Fibroblast of villous mesenchyme (primary cell): ENCODE measurements at places on chromosomes 4 and X.

GRCh38 chrX:70476934-70477733 lies 32.5 kb downstream of the DLG3 start:
- DNase-seq, result peak; percentile 83

- DNase-seq, result no peak
Measured at GRCh38 chrX:139844884-139845283, 88.0 kb downstream of the ATP11C start.

DNA sequence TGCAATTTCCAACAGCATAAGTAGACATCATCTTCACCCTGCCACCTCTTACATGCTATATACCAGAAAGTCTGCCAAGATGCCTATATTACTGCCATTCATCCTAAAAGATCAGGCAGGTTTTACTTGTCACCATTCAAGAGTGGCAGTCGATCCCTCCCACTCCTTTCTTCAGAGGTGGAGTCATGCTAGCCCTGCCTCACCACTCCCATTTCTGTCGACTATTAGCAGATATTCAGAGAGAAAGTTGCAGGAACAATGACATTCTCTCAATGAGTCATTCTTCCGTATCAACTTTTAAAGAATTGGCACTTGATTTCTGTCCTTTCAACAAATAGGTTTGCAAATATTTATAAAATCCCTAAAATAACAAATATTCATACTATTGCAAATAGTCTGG lies 1060.1 kb downstream of the ADGRL3 start:
- no peak for DNase-seq

- DNase-seq, result no peak
Measured at GRCh38 chr4:11111876-11112275, 316.8 kb downstream of the HS3ST1 start.

GRCh38 chrX:69297506-69297905 lies 132.3 kb upstream of the PJA1 start:
- no peak for DNase-seq

DNA sequence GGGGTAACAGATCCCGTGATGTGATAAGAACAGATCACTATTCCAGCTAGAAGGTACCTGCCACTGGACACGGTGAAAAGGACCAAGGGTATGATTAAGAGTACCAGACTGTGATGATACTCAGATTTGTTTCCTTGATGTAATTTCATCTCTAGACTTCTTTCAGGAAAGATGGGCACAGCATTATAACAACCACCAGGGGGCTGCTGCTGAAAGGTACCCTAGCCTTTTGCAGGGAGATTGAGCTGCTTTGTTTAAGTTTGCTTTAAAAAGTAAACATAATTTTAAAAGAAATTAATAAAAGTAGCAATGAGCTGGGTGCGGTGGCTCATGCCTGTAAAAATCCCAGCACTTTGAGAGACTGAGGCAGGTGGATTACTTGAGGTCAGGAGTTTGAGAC lies 145.4 kb downstream of the EMCN start:
- DNase-seq, result peak; percentile 11
